Cardiac muscle cell (in vitro differentiated cells and primary cell): ENCODE measurements at places on chromosomes 12 and 14. TPM values are rescaled to one million over a fixed set of nuclear protein-coding genes. Genes with fewer than 3 reads are reported as not detected.

Gene TAS2R50
- 1.1 and 1.9 TPM in 2 replicates for total RNA-seq

Gene SMCO2
- not detected in 2 replicates for total RNA-seq

Gene DHRS7
- 24.1 and 32.3 TPM in 2 replicates for total RNA-seq

Gene KANSL2
- 40.8 and 51.5 TPM in 2 replicates for total RNA-seq

Gene KRT78
- not detected in 2 replicates for total RNA-seq

DNA sequence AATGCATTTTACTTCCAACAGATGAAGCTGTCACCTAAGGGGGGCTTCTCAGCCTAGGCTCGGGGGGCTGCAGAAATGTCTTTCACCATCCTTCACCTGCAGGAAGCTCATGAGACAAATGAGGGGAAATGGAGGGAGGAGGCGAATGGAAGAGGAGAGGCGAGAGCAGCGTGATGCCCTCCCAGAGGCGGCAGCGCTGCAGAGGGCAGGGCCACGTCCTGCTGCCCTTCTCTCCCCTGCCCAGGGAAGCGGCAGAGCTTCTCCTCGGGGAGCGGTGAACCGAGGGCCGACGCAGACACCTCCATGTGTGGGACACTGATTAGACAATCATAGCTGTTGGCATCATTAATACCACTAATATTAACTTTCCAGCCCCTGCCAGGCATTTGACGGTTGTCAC, 78.3 kb downstream of the SERPINA3 start:
- DNase-seq, result no peak

DNA sequence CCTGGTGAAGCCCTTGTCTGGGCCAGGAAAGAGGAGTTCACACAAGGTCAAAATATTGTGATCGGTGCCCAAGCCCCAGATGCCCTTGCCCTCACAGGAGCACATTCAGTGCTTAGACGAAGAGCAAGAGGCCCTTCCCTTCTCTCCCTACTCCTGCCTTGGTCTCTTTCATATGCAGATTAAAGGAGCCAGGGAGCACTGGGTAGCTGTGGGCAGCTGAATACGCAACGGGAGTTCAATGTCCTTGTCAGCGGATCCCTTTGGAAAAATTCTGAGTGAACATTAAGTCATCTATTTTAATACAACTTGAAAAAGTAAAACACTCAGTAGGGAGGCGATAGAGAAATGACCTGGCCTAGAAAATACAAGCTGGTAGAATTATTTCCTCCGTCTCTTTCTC, 1489.4 kb downstream of the AACS start:
- DNase-seq, result no peak

DNA sequence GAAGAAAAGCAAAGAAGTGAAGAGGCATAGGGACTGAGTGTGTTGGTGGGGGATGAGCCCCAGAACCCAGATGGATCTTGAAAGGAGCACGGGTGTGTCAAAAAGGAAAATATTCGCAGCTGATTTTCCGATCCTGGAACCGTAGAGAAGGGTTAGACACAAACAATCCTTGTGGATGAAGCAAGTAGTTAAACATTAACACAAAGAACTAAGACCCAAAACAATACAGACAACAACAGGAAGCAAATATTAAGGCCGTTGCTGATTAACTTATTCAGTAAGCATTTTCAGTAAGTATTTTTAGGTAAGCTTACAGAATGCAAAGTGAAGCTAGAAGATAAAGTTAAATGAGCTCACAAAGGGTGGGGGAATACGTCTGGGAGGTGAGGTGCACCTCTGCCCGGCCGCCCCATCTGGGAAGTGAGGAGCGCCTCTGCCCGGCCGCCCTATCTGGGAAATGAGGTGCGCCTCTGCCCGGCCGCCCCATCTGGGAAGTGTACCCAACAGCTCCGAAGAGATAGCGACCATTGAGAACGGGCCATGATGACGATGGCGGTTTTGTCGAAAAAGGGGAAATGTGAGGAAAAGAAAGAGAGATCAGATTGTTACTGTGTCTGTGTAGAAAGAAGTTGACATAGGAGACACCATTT, 62.8 kb upstream of the PRB2 start:
- no peak for DNase-seq

GRCh38 chr14:104392001-104392395, 187.6 kb upstream of the C14orf180 start:
- DNase-seq, result no peak
